Foreskin keratinocyte (primary cell): ENCODE measurements at places on chromosomes 4 and X. TPM values are rescaled to one million over a fixed set of nuclear protein-coding genes. Genes with fewer than 3 reads are reported as not detected.

DNA sequence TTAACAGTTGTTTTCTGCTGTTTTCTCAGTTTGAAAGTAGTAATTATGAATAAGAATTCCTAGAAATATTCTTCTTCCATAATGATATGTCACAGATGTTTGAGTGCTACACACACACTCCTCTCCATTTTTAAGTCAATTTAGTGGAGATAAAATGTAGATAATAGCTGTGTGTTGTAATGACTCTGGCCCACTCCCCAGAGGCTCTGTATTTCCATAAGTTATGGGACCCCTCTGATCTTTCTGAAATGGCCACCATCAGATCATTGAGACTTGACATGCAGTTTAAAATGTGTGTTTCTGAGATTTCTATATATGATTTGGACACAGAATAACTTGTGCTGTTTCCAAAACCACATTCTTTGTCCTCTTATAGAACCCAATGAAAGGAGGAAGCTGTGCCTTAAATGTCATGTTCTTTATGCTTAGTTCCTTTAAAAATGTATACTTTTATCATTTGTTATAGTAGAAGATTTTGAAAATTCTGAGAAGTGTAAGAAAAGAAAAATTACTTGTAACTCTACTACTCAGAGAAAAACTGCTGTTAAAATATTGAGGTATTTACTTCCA, 46.4 kb downstream of the GAB1 start:
- DNase-seq, result no peak

GRCh38 chr4:120691536-120691935, 231.0 kb downstream of the PRDM5 start:
- DNase-seq, result no peak

SNCA gene
- 44.6 and 57.4 TPM in 2 replicates for total RNA-seq

ARHGAP6 gene
- total RNA-seq, result 0.11 TPM in 1 of 2 replicates, not detected in the other

FDCSP gene
- total RNA-seq, result not detected in 2 replicates

EXOC1L gene
- total RNA-seq, result not detected in 2 replicates

DNA sequence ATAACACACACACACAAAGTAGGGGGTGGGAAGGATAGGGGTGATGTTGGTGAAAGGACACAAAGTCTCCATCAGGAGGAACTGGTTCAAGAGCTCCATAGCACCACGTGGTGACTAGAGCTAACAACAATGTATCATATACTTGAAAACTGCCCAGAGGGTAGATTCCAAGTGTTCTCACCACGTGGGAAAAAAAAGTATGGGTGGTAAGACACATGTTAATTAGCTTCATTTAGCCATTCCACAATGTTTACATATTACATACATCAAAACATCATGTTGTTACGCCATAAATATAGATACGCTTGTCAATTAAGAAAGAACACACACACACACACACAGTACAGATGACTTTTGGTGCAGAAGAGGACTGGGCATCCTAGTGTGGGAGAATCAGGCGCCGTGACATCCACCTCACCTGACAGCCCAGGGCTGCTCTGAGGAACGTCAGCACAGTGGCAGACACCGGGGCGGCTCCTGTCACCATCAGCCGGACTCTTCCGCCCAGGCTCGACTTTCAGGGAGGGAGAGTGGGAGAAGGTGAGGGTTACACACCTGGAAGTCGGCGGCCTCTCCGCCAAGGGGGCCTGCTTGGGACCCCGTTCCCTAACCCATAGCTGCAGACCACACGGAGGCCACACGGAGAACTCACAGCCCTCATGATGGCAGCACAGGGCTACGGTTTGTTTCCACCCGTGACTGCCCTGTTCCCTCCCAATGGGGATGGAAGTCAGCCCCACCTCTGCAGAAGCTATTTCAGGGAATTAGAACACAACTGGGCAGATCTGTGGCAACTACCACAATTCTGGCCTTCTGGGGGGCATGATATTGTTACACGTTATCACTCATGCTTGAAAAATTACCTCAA, 31.8 kb upstream of the CENPU start:
- no peak for DNase-seq

- DNase-seq, result peak; percentile 64
These were observed 551.4 kb upstream of the ADGRL3 start for GRCh38 chr4:60648774-60649173.

GRCh38 chr4:23455456-23456158, 434.2 kb downstream of the PPARGC1A start:
- no peak for DNase-seq

DNA sequence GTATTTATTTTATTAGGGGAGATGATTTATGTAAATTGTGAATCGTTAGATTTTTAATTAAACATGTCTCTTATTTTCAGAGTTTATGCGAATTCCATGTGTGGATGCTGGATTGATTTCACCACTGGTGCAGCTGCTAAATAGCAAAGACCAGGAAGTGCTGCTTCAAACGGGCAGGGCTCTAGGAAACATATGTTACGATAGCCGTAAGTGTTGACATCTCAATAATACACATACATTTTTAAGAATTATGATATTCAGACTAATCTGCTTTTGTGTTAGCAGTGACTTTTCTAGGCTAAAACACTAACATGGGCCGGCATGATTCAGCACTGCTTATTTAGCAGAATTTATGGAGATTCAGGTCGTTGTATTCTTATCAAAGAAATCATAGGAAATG, 91.2 kb downstream of the RAP1GDS1 start:
- DNase-seq, result no peak

DNA sequence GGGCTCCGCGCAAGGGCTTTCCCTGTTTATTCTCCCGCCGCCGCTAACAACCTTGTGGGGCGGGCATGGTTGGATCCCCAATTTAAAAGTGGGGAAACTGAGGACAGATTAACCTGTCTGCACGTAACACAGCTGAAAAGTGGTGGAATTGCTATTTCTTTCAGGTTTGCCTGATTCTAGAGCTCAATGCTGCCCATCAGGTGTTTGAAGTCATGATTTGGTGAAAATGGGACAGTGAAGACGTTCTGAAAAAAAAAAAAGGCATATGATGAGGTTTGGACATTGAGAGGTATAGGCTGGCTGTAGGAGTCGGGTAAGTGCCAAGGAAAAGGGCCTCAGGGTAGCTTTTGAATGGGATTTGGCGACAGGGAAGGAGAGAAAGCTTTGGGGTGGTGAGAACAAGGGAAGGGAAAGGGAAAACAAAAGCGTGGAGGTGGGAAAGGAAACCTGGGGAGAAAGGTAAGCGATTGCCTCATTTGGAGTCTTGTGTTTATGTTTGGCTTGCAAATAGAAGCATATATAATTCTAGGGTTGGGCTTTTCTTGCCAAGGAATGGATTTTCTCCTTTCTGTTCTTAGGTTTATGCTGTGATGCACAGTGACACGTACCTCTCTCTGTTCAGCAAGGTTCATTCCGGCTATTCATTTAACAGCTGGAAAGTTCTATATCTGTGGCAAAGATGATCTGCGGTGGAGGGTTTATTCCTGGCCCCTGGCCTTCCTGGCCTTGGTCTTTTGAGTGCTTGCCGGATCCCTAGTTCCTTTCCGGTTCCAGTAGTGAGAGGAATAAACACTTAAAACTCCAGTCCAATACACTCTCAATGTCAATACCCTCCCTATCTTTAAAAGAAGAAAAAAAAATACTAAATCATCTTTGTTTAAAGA, 2.4 kb upstream of the STIM2 start:
- DNase-seq, result no peak

DNA sequence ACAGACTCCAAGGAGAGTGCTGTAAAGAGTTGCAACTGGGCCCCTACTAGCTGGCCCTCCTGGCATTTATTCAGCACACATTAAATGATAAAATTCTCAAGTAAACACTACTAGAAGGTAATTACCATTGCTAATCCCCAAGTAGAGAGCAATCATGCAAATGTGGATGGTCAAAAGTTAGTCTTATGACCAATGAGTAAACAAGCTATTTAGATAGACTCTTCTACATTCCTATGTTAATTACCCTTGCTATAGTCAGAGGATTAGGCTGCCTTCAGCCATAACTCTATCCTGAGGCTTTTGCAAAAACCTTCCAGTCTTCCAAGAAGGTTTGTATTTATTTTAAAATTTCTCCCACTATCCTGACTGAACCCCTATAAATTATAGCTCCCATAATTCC, 28.3 kb upstream of the HPGD start:
- no peak for DNase-seq

DNA sequence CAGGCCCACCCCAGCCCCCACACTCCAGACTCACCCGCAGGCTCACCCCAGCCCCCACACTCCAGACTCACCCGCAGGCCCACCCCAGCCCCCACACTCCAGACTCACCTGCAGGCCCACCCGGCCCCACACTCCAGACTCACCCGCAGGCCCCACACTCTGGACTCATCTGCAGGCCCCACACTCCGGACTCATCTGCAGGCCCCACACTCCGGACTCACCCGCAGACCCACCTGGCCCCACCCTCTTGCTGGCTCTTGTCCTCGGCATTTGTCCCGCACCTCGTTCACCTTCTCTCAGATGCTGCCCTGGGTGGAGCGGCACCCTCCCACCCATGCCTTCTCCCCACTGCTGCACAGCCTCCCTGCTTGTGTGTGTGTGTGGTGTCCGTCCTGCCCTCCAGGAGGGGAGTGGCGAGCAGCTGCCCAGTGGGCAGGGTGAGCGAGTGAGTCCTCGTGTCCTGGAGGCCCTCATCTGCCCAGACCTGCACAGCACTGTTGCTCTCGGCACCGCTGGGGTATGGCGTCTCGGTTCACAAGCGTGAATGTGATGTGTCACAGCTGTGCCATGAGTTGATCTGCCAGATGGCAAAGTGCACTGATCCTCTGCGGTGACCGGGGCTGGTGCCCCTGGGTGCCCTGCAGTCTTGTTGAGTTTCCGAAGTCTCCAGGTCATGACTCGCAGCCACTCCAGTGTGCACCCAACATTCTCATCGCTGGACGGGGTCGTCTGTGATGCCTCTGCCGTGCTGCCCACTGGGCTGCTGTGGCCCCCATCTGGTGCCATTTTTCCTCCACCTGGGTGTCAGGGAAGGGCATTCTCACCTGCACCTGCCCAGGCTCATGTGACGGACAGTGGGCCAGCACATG, 27.7 kb downstream of the MAEA start:
- no peak for DNase-seq

DNA sequence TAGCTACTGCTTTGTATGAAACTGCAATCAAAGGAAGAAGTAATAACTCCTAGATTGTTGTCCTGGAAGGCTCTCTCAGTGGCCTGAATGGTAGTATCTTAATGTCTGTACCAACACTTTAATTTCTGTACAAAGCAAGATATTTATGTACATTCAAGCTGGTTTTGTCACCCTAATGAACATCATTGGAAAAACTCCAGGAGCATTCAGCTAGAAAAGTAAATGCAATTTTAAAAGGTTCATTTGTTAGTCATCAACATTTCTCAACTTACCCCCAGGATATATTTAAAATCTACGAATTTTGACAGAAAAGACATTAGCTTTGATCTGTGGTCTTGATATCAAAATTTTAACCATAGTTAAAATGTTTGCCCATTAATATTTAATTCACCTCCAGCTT, 80.0 kb upstream of the FGF13 start:
- no peak for DNase-seq

CT45A1 gene
- total RNA-seq, result not detected in 2 replicates

GRCh38 chrX:51737091-51737490, 6.2 kb upstream of the GSPT2 start:
- DNase-seq, result no peak

DNA sequence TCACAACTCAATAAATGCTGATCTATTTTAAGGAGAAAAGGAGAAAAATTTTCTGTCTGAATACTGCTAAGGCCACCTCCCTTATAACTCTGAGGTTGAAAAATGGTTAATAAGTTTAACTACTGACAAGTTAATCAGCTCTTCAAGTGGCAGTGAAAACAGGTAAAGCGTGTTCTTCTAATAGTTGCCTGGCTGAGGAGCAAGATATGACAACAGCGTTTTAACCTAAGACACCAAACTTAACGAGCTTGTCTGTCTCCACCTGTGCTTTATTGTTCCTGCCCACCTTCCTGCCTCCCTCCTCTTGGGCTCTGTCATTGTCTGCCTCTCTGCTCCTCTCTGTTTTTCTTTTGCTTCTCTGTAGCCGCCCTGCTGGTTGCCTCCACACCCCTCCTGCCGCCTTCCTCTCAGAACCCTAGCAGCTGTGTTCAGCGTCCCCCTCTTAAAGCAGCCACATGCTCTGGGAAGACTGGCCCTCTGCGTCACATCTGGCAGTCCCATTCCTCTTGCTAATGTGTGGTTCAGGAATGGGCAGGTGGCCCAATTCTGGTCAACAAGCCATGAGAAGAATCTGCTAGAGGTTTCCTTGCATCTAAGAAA, 4.3 kb upstream of the TSPAN5 start:
- DNase-seq, result no peak

SRPK3 gene
- total RNA-seq, result 0.03 and 0.04 TPM in 2 replicates

GRCh38 chr4:172628263-172628662, 540.3 kb upstream of the GALNT7 start:
- no peak for DNase-seq

- no peak for DNase-seq
These were observed 24.5 kb upstream of the TAPT1 start for GRCh38 chr4:16250661-16251365.

- DNase-seq, result no peak
These were observed 402 bp upstream of the UPRT start for GRCh38 chrX:75273483-75273882.

DNA sequence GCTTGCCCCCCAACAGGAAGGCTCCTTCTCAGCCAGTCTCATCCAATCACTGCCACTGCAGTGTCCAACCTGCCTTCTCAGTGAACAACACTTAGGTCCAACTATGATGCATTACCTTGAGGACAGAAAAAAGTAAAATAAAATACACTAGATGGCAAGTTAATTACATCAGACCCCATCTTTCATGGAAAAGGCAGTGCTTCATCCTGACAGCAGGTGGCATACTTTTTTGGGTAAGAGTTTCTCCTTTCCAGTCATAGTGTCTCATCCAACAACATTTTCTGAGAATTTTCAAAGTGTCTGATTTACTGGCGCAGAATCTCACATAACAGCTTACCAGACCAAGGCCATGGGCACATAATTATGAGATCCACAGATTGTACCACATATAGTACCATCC, 1742.8 kb downstream of the PCDH7 start:
- no peak for DNase-seq

DNA sequence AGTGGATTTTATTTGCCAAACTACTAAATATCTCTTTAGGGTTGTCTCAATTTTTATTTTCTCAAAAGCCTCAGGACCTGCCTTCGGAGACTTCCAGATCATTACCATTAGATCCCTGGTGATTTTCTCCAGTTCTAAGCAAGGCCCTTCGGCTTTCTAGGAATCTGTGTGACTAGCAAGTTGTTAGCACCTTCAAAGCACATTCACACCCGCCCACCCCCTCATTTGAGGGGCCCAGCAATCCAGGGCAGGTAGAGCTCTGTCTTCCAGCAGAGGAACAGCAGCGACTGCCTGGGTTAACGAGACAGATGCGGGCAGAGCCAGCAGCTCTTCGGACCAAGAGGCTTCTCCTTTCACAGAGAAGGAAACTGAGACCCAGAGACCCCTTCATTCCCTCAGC, 2.0 kb downstream of the WDR1 start:
- DNase-seq, result no peak
